Pancreas (tissue), 10 donors: ENCODE measurements at places on chromosomes 4 and X. TPM values are rescaled to one million over a fixed set of nuclear protein-coding genes. Genes with fewer than 3 reads are reported as not detected.

- H3K27me3 ChIP-seq: no peaks in the 10 kb centered on the region
- H3K36me3 ChIP-seq: no peaks in the 10 kb centered on the region
- H3K27ac ChIP-seq: no peak overlapping the region
- no peaks in the 10 kb centered on the region for H3K4me1 ChIP-seq
These were observed 12.2 kb upstream of the HERC6 start for GRCh38 chr4:88366460-88366859.

- H3K27me3 ChIP-seq: no peaks in the 10 kb centered on the region
- H3K36me3 ChIP-seq: no peaks in the 10 kb centered on the region
- no peak overlapping the region for H3K27ac ChIP-seq
- H3K4me3 ChIP-seq: no peak overlapping the region
These were observed 1285.8 kb downstream of the TECRL start for GRCh38 chr4:63123441-63123840.

Gene IL9R
- total RNA-seq: not detected

- H3K27me3 ChIP-seq: no peaks in the 10 kb centered on the region
- DNase-seq: no peak
- H3K27ac ChIP-seq: no peak overlapping the region
- no peaks in the 10 kb centered on the region for H3K36me3 ChIP-seq
- H3K4me1 ChIP-seq: no peaks in the 10 kb centered on the region
These were observed 253.6 kb downstream of the UNC5C start for GRCh38 chr4:95295157-95295556.

Gene KIT
- 0.87 TPM for total RNA-seq
